ENCODE measurements at places on chromosomes 7 and 10.

DNA sequence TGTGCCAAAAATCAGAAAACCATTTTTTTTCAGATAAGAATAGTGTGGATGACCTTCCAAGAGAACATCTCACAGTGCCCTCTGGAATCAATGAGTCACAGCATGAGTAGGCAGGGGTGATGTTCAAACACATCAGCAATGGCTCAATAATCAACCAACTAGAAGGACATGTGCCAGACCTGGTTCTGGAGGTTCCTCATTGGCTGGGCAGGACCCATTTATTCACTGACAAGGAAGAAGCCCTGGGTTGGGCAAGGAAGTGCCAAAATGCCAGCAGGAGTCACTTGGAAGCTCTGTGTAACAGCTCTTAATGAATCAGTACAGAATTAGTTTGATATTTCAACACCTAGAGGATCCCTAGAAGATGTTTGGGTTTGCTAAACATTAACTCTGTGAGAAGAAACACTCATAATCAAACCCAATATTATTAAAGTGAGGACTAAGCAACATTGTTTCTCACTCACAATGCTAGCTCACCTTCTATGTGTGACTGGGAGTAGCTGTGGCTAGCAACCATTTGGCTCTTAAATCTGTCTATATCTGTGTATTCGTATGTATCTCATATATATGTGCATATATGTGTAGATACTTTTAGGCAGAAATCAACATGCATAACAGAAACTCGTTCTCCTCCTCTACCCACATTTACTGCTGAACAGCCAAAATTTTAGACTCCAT, 72.3 kb upstream of the APBB1IP start:
- no peak for DNase-seq

- no peak for DNase-seq
Measured at GRCh38 chr7:90250601-90251303, 5.8 kb downstream of the CFAP69 start.

DNA sequence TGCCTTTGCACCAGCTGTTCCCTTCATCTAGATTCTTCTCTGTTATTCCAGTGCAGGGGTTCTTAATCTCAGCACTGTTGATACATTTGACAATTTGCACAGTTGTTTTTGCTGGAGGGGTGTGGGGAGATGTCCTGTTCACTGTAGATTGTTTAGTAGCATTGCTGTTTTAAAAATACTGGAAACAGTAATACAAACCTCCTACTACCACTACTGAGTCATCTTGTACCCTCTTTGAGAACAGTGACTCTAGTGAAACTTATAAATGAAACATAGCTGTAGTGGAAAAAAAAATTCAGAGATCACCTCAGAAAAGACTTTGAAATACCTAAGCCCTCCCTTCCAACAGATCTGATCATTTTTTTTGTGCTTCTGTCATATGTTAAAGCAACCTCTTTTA, 154.8 kb upstream of the TMEM196 start:
- DNase-seq: no peak

DNA sequence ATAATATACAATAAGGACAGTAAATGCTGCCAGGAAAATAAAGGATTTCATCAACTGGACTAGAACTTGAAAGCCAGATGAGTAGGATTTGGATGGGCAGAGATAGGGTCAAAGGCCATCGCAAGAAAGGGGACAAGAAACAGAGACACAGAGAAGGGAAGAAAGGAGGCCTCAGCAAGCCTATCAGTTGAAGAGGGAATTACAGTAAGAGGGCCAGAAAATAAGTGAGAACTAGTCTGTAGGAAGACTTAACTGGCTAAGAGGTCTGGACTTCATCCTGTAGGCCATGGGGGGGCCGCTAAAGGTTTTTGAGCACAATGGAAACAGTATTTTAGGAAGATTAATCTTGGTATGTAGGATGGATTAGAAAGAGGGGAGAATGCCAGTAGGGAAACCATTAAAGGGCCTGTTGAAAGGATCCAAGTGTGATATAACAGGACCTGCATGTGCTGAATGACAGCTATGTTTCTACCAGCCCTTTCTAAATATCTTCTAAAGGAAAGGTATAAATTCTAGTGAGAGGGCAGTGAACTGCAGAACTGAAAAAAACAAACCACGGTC, 174.4 kb downstream of the CHCHD3 start:
- DNase-seq: no peak

DNA sequence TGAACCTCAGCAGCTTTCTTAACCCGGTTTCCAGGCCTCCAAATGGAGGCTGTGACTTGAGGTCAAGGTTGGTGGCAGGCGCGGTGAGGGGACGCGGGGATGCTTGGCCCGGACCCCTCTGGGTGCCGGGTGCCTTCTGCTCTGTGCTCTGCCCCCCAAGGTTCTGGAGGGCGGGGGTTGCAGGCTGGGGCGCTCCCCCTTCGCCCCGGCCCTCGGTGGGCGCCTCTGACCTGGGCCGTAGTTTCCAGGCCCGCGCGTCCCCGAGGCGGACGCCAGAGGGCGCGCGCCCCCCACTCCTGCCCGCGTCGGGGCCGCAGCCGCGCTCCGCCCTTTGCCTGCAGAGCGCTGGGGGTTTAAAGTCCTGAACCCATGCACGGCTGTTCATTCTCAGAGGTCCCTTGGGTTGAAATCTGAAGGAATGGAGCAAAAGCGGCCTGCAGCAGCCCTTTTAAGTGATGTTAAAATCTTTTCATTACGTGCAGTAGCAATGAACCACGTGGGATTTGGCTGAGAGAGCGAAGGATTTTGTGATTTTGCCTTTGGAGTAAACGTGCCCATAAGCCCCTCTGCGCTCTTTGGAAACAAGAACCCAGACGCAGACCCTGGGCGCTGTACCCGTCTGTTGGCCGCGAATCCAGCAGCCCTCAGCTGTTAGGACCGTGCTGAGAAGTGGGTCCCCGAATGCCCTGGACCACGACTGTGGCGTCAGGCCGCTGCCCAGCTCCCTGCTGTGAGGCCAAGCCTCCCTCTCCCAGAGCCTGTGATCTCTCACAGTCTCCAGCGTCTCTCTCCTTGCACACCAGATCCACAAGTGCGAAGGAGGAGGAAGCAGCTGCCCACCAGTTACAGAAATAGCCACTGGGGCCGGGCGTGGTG, 135.0 kb downstream of the ACTR3B start:
- DNase-seq: no peak

GRCh38 chr7:25720427-25720826, 431.6 kb upstream of the NFE2L3 start:
- DNase-seq: no peak

GRCh38 chr10:74730246-74730645, 96.2 kb upstream of the KAT6B start:
- DNase-seq: no peak

DNA sequence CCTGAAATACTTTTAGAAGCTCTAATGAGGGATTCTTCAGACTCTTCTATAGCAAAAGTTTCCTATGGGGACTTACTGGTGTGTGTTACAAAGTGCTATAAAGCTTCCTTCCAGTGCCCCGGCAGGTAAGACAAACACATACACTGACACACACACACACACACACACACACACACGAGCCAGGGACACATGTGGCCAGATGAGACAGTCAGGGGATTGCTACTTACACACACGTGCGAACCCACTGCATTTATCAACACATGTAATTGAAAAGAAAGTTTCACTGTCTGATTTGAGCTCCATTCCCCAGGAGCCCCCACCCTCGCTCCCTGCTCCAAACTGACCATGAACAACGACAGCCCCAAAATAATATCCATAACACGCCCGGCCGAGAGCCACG, 119.8 kb downstream of the PRPF18 start:
- DNase-seq: no peak

DNA sequence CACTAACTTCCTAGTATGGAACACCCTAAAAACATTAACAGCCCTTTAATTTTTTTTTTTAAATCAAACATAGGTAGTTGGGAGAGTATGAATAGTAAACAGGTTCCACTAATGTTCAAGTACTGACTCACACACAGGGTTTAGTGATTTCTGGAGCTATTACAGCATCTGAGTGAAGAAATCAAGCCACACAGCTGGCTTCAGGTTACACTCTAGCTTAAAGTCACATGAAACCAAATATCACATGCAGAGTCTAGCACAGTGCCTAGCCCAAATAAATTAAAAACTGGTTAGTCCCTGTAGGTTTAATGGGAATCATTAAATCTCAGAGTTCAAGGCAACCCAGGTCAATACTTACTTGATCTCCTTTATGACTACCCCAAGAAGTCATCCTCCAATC, 11.6 kb downstream of the PANK1 start:
- DNase-seq: no peak

GRCh38 chr7:95527776-95528250, 42.1 kb downstream of the ASB4 start:
- DNase-seq: no peak

DNA sequence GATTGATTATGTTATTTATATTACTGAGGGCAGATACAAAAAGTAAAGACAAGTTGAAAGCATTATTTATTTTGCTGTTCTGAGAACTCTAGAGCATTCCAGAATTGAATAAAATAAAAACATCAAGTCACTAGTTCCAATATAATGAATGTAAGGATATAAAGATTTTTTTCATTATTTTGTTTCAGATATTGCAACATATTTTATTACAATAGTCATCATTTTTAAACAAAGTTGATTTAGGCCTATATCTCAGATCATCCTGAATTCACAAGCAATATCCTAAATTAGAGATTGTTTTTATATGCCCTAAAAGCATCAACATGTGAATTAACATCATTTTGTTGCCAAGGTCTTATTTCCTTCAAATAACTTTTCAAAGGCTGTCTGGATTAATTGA, 535.6 kb upstream of the KCND2 start:
- no peak for DNase-seq

- peak; percentile 11 for DNase-seq
Measured at GRCh38 chr7:99679400-99680191, at the start of gene CYP3A5. TSS of gene CYP3A5 (minus strand) at chr7:99679996. CDS start at chr7:99679896, 100 bp downstream.

- DNase-seq: no peak
Measured at GRCh38 chr10:2616215-2616614, 451.1 kb upstream of the PFKP start.

- peak; percentile 69 for DNase-seq
Measured at GRCh38 chr7:155206318-155207020, 91.2 kb upstream of the INSIG1 start.

GRCh38 chr10:99328579-99329303, 415 bp upstream of the CNNM1 start:
- DNase-seq: no peak

GRCh38 chr7:125512373-125512772, 582.7 kb upstream of the POT1 start:
- DNase-seq: no peak

GRCh38 chr10:107059068-107059804, 105.3 kb downstream of the SORCS1 start:
- no peak for DNase-seq

GRCh38 chr7:30168835-30169573, 34.2 kb downstream of the MTURN start:
- peak; percentile 66 for DNase-seq

DNA sequence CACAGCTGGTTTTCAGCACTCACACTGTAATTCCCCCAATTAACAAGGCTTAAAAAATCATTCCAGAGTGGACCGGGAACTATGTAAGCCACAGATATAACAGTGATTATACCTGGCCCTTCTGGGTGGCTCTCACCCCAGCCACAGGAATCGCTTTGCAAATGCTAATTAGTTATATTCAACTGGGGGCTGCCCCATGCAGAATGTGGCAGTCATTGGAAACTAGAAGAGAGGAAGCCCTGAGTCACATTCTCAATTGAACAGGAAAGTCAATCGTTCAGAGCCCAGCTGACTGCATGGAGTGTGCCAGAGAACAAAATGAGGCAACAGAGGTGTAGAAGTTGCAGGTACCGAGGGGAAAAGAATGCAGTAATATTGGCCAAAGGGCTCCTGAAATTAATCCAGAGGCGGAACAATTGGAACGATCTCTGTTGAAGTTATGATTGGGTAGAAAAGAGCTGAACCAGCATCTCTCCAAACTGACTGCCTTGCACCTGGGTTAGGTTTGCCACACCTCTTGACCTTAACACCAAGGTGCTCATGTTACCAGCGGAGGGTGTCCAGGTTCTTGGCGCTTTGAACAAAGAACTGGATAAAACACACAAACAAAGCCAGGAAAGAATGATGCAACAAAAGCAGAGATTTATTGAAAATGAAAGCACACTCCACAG, 909.7 kb upstream of the AUTS2 start:
- no peak for DNase-seq

All from HFF-Myc (cell line).